ENCODE measurements at places on chromosomes 1 and 21. TPM values are rescaled to one million over a fixed set of nuclear protein-coding genes. Genes with fewer than 3 reads are reported as not detected.

GRCh38 chr1:16888860-16889816, 6.6 kb upstream of the RNU1-2 start:
- peak; percentile 69 for DNase-seq

The SYNJ1 gene
- polyA plus RNA-seq = 15.0 TPM

GRCh38 chr21:32878661-32879060, 107.1 kb upstream of the PAXBP1 start:
- no peak for DNase-seq

The NUP210L gene
- 0.03 TPM for polyA plus RNA-seq

GRCh38 chr1:117877823-117878222, 51.6 kb downstream of the GDAP2 start:
- no peak for DNase-seq
